Hepatocyte (in vitro differentiated cells): ENCODE measurements at places on chromosomes 12 and 14.
A peak's percentile ranks its signal among the peaks of the same experiment; 100 is the strongest.

DNA sequence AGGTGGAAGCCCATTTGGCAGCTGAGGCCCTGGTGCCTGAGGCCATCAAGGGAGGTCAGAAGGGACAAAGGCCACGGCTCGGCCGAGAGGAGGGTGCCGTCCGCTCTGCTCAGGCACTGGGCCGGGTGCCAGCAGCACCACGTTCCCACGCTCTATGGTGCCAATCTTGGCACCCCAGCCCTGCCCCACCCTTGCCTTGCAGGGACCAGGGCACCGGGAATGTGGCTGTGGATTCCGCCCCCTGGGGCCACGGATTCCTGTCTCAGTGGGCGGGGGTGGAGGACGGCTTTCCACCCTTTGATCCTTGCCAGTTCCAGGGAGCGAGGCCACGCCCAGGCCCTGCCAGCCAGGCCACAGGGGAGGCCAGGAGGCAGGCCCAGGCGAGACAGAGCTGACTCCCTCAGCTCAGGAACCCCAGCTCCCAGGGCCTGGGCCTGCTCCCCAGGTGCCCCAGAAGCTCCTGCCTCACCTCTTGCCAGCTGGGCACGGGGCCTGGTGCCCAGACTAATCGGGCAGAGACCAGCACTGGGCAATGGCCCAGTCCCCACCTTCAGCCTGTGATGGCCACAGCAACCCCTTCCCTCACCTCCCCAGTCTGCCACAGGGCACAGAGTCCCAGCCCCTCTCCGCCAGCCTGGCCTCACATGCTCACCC, 26.4 kb upstream of the GPR132 start:
- H3K27me3 ChIP-seq = no peaks in the 10 kb centered on the region
- H3K4me3 ChIP-seq = no peak overlapping the region
- H3K36me3 ChIP-seq = no peaks in the 10 kb centered on the region
- H3K27ac ChIP-seq = peak overlapping the region; percentile 100

GRCh38 chr12:93128332-93128707, 199.2 kb upstream of the EEA1 start:
- no peaks in the 10 kb centered on the region for H3K27me3 ChIP-seq
- H3K4me1 ChIP-seq = peaks cover 18% of the 10 kb centered on the region
- DNase-seq = no peak
- no peak overlapping the region for H3K4me3 ChIP-seq
- H3K36me3 ChIP-seq = no peaks in the 10 kb centered on the region

DNA sequence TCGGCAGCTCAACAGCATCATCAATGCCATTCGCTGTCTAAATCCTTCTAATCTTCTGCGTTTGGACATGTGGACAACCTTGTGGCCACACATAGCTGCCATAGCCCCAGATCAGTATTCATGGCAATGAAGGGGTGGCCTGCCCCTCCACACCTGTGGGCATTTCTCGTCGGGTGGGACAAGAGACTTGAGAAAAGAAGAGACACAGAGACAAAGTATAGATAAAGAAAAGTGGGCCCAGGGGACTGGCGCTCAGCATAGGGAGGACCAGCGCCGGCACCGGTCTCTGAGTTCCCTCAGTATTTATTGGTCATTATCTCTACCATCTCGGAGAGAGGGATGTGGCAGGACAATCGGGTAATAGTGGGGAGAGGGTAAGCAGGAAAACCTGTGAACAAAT, 42.3 kb downstream of the MAGOHB start:
- no peak overlapping the region for H3K4me3 ChIP-seq
- DNase-seq = no peak
- no peaks in the 10 kb centered on the region for H3K27me3 ChIP-seq
- H3K4me1 ChIP-seq = no peaks in the 10 kb centered on the region
- H3K36me3 ChIP-seq = no peaks in the 10 kb centered on the region

GRCh38 chr12:113006206-113006605, 27.9 kb downstream of the OAS2 start:
- DNase-seq = no peak
- no peak overlapping the region for H3K4me3 ChIP-seq
- H3K27ac ChIP-seq = no peak overlapping the region
- no peaks in the 10 kb centered on the region for H3K4me1 ChIP-seq
- H3K27me3 ChIP-seq = peaks cover 18% of the 10 kb centered on the region
- no peaks in the 10 kb centered on the region for H3K36me3 ChIP-seq

DNA sequence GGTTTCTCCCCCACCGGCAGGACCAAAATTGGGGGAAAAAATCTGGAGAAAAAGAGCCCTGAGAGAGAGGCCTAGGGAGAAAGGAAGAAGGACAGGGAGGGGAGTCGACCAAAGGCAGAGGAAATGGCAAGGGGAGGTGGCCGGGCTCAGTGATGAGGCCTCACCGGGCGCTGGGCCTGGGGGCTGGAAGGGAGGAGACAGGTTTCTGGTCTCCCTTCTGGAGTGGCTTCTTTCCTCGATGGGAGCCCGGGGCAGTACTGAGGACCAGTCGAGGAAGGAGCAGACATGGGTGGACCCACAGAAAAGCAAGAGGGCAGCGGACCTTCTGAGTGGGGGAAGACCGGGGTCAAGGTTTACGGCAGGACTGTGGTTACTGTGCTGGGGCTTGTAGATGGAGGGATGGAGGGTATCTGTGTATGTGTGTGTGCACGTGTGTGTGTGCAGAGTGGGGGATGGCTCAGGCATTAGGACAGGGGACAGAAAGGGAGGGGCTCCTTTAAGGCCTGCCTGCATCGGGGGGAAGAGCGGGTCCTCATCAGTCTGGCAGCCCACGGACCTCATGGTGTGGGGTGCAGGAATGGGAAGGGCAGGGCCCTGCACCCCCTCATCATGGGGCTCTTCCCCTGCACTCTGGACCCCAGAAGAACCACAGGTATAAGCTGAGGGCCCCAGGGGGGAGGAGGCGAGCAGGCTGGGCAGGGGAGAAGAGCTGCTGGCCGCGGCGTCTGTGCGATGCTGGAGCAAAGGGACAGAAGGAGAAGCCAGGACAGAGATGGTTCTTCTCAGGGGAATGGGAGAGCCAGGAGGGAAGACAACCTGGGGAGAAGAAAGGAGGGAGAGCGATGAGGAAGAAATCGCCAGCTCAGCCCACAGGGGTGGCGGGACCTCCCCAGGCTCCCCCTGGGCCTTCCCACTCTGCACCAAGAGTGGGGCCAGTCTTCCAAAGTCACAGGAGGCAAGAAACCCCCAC, 15.1 kb upstream of the RPLP0 start:
- no peak for DNase-seq
- H3K27ac ChIP-seq = no peak overlapping the region
- no peak overlapping the region for H3K4me3 ChIP-seq
- H3K27me3 ChIP-seq = no peaks in the 10 kb centered on the region
- no peaks in the 10 kb centered on the region for H3K36me3 ChIP-seq

DNA sequence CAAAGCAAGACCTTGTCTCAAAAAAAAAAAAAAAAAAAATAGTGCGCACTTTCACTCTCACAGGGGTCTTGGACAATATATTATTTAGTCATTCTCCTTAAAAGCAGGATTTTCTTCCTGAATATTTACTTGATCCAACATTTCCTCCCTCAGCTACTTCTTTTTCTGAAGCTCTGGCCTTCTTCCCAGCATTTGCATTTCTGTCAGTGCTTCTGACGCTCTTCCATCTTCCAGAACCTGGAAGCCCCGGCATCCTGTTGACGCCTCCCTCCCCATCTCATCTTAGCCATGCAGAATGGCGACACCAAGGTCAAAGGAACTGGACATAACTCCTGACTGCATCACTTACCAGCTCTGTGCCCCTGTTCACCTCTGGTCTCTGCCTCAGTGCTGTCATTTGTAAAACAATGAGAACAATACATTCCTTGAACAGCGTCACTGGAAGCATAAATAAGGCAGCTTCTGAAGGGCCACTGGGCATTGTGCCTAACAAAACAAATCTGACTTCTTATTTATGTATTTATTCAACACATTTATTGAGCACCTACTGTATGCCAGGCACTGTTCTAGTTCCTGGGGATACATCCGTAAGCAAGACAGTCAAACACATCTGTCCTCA, 90.9 kb upstream of the MDM1 start:
- H3K27me3 ChIP-seq = no peaks in the 10 kb centered on the region
- DNase-seq = no peak
- H3K27ac ChIP-seq = no peak overlapping the region
- no peak overlapping the region for H3K4me3 ChIP-seq
- peaks cover 7% of the 10 kb centered on the region for H3K4me1 ChIP-seq

- no peak overlapping the region for H3K4me3 ChIP-seq
- peaks cover 14% of the 10 kb centered on the region for H3K4me1 ChIP-seq
- DNase-seq = no peak
- H3K36me3 ChIP-seq = no peaks in the 10 kb centered on the region
Measured at GRCh38 chr14:103143506-103143905, 20.2 kb downstream of the TNFAIP2 start.

DNA sequence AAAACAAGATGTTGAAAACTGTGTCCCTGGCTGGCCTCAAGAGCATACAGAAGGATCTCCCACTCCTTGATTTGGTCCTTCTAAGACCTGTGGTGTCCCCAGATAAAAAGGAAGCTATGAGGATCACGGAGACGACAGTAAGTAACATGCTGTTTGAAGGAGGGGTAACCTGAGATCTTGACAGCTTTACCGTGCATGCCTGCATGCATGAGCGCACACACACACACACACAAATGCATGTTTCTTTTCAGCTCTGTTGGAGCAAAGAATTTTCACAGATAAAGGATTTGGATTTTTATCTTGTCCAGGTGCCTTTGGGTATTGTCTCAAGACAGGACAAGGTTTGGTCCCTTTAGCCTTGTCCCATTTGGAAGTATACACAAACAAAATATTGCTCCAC, 411.6 kb upstream of the CCDC196 start:
- no peak for DNase-seq
- H3K36me3 ChIP-seq = no peaks in the 10 kb centered on the region
- H3K27me3 ChIP-seq = no peaks in the 10 kb centered on the region
- peaks cover 11% of the 10 kb centered on the region for H3K4me1 ChIP-seq
- no peak overlapping the region for H3K4me3 ChIP-seq
- H3K27ac ChIP-seq = no peak overlapping the region

DNA sequence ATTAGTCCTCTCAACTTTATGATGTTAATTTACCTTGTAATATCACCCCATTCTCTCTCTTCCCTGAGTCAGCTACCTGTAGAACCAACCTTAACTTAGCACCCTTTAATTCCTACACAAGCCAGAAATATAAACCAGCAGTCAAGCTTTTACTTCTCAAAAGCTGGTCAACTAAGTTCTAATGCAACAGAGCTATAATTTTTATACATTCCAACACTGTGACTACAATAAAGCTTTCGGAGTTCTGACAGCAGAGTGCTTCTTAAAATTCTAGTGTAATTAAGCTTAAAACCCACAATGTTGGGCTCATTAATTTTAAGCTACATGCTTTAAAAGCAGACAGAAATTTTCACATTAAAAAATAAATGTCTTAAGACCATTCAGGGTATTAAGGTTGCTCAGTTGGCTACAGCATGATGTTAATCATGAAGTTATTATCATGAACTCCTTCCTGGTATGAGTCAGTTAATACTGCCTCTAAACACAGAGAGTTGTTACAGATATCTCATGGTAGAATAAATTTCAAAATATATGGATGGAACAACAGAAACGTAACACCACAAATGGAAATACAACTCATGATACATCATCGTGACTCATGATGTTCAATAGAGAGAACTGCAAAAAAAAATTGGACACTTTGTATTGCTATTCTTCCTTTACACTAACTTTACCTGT, 126.7 kb downstream of the EPS8 start:
- H3K27ac ChIP-seq = peak overlapping the region; percentile 23
- H3K4me3 ChIP-seq = no peak overlapping the region
- H3K27me3 ChIP-seq = no peaks in the 10 kb centered on the region
- H3K36me3 ChIP-seq = no peaks in the 10 kb centered on the region
- DNase-seq = peak; percentile 8
- no peaks in the 10 kb centered on the region for H3K4me1 ChIP-seq

- no peak overlapping the region for H3K4me3 ChIP-seq
- H3K27ac ChIP-seq = no peak overlapping the region
- H3K27me3 ChIP-seq = no peaks in the 10 kb centered on the region
- no peaks in the 10 kb centered on the region for H3K36me3 ChIP-seq
- DNase-seq = no peak
Measured at GRCh38 chr14:98293576-98293975, 978.4 kb downstream of the BCL11B start.

GRCh38 chr14:50676814-50677516, 8.9 kb upstream of the SAV1 start:
- no peak overlapping the region for H3K4me3 ChIP-seq
- H3K27me3 ChIP-seq = no peaks in the 10 kb centered on the region
- H3K27ac ChIP-seq = no peak overlapping the region
- DNase-seq = no peak

DNA sequence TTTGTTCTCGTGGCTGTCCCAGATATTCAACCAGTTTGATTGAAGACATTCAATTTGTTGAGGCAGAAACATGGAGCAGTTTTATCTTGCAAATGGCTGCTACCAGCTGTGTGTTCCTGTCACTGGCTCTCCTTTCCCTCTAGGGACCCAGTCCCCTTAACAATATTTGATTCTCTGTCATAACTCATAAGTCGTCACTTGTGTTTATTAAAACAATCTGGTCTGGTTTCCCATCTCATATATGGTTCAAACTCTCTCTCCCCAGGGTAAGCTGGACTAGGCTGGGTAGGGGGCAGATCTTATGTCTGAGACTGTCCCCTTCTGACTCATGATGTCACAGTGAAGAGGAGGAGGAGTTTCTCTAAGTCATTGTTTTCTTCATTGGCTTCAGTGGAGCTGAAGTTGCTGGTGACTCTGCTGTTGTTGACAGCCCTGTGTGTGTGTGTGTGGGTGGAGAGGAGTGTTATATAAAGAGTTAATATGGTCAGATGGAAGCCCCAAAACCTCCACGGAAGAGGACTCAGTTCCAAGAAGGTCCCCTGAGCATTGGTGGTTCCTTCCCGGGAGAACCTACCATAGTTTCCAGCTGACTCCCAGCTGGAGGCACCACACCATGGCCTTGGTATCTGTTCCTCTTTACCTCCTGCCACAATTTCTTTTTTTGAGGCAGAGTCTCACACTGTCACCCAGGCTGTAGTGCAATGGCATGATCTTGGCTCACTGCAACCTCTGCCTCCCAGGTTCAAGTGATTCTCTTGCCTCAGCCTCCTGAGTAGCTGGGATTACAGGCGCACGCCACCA, 16.1 kb upstream of the GNG2 start:
- no peaks in the 10 kb centered on the region for H3K36me3 ChIP-seq
- H3K27ac ChIP-seq = no peak overlapping the region
- no peak overlapping the region for H3K4me3 ChIP-seq
- H3K4me1 ChIP-seq = no peaks in the 10 kb centered on the region
- DNase-seq = no peak
- no peaks in the 10 kb centered on the region for H3K27me3 ChIP-seq

DNA sequence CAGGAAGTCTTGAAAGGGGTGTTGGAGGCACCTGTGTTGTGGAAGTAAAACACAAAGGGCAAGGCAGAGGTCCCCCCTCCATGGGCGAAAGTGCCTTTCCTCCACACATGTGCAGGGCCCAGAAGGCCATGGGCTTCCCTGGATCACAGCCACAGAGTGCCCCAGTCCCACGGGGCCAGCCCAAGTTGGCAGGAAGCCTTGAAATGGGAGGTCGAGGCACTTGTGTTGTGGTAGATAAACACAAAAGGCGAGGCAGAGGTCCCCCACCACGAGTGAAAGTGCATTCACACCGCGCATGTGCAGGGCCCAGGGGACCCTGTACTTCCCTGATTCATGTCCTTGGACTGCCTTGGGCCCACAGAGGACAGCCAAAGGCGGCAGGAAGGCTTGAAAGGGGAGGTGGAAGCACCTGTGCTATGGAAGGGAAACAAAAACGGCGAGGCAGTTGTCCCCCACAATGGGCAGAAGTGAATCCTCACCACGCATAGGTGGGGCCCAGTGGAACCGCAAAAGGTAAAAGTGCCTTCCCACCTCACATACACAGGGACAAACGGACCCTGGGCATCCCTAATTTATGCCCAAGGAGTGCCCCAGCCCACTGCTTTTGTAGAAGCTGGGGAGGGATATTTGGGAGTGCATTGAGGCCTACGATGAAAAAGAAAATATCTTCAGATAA, 585.4 kb downstream of the ALG10 start:
- H3K36me3 ChIP-seq = no peaks in the 10 kb centered on the region
- H3K27me3 ChIP-seq = no peaks in the 10 kb centered on the region
- H3K4me1 ChIP-seq = no peaks in the 10 kb centered on the region
- DNase-seq = no peak
- H3K27ac ChIP-seq = no peak overlapping the region
